ENCODE measurements at places on chromosomes 6 and 20. TPM values are rescaled to one million over a fixed set of nuclear protein-coding genes. Genes with fewer than 3 reads are reported as not detected.
A peak's percentile ranks its signal among the peaks of the same experiment; 100 is the strongest.

GRCh38 chr6:126341126-126341525, 1.2 kb downstream of the CENPW start:
- peak overlapping the region; percentile 33 for H3K4me3 ChIP-seq
- H3K36me3 ChIP-seq, result no peaks in the 10 kb centered on the region
- H3K27ac ChIP-seq, result no peak overlapping the region
- H3K4me1 ChIP-seq, result no peaks in the 10 kb centered on the region

GRCh38 chr6:62978920-62979319, 232.3 kb upstream of the FKBP1C start:
- H3K27me3 ChIP-seq, result no peaks in the 10 kb centered on the region
- no peak overlapping the region for H3K4me3 ChIP-seq
- H3K36me3 ChIP-seq, result no peaks in the 10 kb centered on the region
- H3K27ac ChIP-seq, result no peak overlapping the region
- no peak for DNase-seq

- H3K4me1 ChIP-seq, result no peaks in the 10 kb centered on the region
- H3K36me3 ChIP-seq, result no peaks in the 10 kb centered on the region
- no peak for DNase-seq
These were observed 216.9 kb upstream of the LRFN2 start for GRCh38 chr6:40803897-40804702.

DNA sequence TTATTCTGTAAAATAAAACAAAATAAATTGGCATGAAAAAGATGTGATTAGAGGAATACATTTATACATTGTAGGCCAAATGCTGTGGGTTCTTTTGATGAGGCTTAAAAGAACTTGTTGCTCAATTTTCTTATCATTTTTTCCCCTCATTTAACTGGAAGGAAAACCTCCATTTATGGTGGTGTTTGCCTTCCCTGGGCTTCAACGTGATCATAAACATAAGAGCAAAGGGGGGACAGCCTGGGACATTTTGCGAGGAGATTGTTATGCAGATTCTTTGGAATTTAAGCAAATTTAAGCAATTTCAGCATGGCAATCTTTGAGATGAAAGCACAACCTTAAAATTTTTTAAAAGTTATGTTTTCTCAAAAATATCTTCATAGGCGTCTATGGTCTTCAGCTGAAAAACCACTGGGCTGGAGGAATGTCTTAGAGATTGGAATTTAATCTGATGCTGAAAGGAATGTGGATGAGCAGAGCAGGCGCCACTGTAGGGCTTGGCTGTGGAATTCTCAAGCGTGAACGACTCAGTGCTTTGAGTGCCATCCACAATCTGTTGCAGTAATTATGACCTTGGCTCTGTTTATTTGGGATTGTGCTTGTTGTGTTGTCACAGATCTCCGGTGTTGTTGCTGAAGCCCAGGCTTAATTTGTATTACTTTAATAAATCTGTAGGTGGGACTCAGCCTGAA, 149.4 kb upstream of the MLIP start:
- no peak for DNase-seq
- no peaks in the 10 kb centered on the region for H3K36me3 ChIP-seq

- peaks cover 2% of the 10 kb centered on the region for H3K36me3 ChIP-seq
- no peak overlapping the region for H3K4me3 ChIP-seq
- peaks cover 4% of the 10 kb centered on the region for H3K27me3 ChIP-seq
- H3K27ac ChIP-seq, result no peak overlapping the region
- DNase-seq, result no peak
These were observed 8.8 kb downstream of the EDN1 start for GRCh38 chr6:12298995-12299394.

The LST1 gene
- total RNA-seq, result 13.7 TPM

The LAMA5 gene
- 4.0 TPM for total RNA-seq

- H3K27me3 ChIP-seq, result peaks cover 2% of the 10 kb centered on the region
- DNase-seq, result no peak
- no peaks in the 10 kb centered on the region for H3K4me1 ChIP-seq
- no peak overlapping the region for H3K27ac ChIP-seq
- H3K4me3 ChIP-seq, result no peak overlapping the region
- no peaks in the 10 kb centered on the region for H3K36me3 ChIP-seq
These were observed 62.6 kb downstream of the BANF2 start for GRCh38 chr20:17762243-17762872.

DNA sequence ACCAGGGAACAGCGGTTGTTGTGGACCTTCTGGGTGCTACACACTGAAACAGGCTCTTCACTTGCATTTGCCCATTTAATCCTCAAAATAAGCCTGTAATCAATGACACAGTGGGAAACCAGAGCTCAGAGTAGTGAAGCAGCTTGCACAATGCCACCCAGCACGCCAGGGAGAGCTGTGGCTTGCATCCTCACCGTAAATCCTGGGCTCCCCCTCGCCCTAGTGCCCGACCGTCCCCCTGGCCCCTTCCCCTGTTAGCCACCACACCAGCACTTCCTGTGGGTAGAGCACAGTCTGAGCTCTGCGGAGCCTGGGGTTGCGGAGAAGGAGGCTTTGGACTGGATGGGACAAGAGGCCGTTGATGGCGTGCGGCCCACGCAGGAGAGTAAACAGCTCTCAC, 14.5 kb downstream of the VSTM2L start:
- no peak for DNase-seq
- no peaks in the 10 kb centered on the region for H3K36me3 ChIP-seq
- no peak overlapping the region for H3K27ac ChIP-seq
- peaks cover 37% of the 10 kb centered on the region for H3K4me1 ChIP-seq
- no peak overlapping the region for H3K4me3 ChIP-seq
